ENCODE measurements at places on chromosomes 12 and 14.

DNA sequence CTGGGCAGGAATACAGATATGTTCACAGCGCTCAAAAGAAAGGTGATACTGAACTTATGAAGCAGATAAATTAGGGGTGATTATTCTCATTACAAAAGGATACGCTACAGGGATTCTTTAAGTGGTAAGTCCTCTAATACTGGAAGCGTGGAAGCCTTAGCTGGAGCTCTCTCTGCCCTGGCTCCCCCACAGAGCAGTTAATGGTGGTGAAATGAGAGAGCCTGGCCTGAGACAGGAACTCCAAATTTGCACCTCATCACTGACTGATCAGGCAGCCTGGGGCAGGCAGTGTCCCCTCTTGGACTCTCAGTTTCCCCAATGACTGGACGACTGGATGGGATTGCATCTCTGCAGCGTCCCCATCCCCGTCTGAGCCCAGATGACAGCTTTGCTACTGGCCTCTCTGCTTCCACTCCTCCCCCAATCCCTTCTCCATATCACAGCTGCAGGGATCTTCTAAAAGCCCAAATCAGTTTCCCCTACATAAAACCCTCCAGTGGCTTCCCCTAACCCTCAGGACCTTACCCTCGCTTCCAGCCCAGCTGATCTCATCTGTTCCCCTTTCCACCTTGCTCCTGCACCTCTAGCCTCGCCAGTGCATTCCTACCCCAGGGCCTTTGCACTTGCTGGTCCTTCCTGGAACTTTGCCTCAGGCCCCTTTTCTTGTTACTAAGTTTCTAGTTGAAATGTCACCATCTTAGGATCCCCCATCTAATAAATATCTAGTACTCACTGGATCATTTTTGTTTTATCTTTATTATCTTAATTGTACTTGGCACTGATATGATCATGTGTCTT lies 171.7 kb upstream of the LHX5 start:
- DNase-seq = no peak

- no peak for DNase-seq
Measured at GRCh38 chr12:6332459-6332858, 9.4 kb downstream of the TNFRSF1A start.

DNA sequence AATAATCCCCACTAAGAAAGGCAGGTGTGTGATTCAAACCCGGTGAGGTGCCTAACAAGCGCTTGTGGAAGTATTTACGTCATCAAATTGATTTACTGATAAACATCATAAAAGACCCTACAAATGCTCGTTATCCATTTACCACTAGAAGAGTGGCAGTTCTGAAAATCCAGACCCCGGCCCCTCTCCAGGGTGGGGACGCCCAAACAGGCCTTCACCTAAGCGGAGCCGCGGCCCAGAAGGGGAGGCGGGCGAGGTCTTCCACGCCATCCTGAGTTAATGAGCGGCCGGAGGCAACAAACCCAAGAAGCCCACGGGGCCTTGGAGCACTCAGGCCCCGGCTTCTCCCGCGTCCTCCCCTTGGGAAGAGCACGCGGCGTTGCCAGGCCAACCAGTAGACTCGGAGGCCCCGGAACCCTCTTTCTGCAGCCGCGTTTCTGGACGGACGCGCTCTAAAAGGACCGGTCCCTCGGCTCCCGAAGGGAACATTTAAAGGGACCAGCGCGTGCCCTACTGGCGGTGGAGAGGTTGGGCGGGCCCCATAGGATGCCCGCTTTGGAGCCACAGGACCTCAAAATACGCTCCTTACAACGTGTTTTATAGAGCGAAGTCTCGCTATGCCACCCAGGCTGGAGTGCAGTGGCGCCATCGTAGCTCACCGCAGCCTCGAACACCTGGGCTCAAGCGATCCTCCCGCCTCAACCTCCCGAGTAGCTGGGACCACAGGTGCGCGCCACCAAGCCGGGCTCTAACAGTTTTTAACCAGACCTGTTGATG lies 3.5 kb downstream of the PTPN21 start:
- peak; percentile 50 for DNase-seq

GRCh38 chr12:26396402-26396801 lies 201.0 kb downstream of the SSPN start:
- no peak for DNase-seq

DNA sequence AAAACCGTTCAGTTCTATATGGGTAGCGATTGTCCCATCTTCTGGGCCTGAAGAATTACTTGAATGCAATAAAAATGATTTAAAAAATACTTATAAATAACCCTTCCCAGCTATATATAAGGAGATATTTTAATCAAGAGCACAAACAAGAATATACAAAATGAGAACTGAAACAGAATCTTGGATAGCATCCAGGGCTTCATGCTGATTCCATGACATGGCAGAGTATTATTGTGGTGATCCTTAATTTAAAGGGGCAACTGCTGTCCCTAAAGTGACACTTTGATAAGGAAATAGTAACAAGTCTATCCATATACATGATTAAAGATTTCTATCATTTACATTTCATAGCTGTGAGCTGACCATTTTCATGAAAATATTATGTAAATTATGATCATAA lies 18.8 kb downstream of the WBP11 start:
- no peak for DNase-seq

DNA sequence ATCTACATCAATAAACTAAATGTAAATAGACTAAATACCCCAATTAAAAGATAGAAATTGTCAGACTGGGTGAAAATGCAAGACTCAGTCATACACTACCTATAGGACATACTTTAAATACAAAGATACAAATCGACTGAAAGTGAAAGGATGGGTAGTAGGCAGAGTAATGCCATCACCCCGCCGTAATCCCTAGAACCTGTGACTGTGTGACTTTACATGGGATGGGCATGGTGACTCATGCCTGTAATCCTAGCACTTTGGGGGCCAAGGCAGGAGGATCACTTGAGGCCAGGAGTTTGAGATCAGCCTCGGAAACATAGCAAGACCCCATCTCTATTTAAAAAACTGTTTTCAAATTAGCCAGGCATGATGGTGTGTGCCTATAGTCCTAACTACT lies 2.6 kb upstream of the EVL start:
- DNase-seq = no peak

DNA sequence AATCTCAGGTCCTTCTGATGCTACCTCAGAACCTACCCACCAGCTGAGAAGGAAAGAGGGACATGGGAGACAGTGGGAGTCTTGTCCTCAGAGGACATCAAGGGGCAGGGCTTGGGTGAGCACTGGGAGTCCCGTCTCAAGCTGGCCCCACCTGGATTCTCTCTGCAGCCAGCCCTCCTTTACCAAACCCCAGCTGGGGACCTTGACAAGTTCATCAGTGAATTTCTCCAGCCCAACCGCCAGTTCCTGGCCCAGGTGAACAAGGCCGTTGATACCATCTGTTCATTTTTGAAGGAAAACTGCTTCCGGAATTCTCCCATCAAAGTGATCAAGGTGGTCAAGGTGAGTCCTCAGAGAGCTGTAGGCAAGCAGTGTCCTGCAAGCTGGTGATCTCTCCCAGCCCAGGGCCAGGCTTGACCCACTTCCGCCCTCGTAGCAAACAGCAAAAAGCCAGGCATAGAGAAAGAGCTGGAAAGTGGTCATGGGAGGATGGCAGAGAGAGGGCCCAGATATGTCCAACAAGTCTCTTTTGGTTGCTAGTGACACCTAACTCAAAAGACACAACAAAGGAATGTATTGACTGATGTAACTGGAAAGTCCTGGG lies 14.2 kb upstream of the OAS2 start:
- DNase-seq = no peak

- DNase-seq = no peak
Measured at GRCh38 chr14:75757644-75758402, 96.8 kb downstream of the TTLL5 start.

GRCh38 chr12:24562771-24563431 lies 386.0 kb downstream of the BCAT1 start:
- DNase-seq = no peak

- no peak for DNase-seq
Measured at GRCh38 chr12:2533036-2533435, 261.7 kb upstream of the FKBP4 start.

- no peak for DNase-seq
Measured at GRCh38 chr12:67633708-67634107, 14.8 kb upstream of the DYRK2 start.

DNA sequence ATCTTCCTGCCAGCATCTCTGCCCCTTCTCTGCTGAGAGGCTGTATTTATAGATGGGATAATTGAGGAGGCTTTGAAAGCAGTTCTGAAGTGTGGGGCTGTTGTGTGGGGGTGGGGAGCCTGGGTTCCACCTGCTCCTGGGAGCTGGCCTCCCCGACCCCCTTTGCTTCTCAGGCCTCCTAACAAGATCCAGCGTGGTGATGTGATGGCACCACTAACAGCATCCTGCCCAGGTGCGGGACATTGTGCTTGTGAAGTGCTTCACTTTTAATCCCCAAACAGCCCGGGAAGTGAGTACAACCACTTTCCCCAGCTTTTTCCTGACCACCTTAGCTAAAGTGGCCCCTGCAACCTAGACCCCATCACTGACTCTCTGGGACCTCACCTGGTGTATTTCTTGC lies 95.1 kb upstream of the NRXN3 start:
- DNase-seq = no peak

DNA sequence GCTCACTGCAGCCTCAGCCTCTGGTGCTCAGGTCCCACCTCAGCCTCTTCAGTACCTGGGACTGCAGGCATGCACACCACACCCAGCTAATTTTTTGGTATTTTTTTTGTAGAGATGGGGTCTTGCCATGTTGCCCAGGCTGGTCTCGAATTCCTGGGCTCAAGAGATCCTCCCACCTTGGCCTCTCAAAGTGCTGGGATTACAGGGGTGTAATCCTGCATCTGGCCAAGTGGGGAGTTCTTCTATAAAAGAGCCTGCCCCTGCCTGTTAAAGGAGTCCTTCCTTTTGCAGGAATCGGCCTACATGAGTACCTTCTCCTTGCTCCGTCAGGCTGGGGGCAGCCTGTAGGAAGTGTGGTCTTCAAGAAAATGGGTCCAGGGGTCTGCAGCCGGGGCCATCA lies 54.1 kb upstream of the RASSF3 start:
- DNase-seq = no peak

GRCh38 chr14:91317381-91318308 lies 73.1 kb upstream of the GPR68 start:
- DNase-seq = peak; percentile 59

DNA sequence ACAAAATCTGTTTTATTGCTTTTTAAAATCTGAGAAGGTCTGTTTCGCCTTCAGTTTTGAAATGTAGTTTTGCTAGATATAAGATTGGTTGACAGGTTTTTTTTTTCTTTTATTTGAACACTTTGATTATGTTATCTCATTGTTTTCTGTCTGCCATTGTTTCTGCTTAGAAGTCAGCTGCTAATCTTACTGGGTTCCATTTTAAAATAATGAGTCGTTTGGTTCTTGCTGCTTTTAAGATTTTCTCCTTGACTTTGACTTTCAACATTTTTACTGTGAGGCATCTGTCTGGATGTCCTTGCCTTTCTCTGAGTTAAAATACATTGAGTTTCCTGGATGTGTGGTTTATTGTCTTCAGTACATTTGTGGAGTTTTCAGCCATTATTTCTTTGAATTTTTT lies 56.7 kb downstream of the ADIPOR2 start:
- DNase-seq = no peak

DNA sequence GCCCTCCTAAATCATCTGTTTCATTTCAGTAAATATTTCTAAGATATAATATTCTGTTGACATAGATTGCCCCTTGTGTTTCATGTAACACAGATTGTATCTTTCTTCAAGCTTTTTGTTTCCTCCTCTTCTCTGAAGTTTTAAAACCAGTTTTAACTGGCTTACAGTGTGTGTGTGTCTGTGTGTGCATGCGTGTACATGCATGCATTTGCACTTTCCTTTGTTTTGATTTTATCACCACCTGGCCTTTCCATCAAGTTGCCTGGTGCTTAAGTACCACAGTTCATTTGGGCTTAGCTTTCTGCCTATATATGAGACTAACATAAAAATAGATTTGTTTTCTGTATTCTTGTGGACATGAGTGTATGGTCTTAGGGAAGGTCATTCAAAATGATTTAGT lies 31.9 kb downstream of the ETNK1 start:
- no peak for DNase-seq

- DNase-seq = no peak
Measured at GRCh38 chr14:51460011-51460410, 191.7 kb upstream of the FRMD6 start.

DNA sequence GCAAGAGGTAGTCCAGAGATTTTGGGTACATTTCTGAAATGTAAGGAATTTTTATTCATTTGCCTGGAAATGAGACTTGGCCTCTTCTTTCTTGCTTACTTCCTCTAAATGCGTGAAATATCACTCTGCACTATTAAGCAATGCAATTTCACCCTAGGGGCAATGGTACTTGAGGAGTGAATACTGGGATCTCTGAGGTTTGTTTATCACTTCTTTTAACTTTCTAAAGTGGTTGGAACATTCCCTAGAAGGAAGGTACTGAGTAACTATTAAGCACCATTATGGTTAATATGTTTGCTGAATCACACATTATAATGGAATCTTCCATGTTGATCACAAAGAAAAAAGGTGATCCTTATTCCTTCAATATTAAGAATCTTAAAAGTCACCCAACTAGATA lies 120.9 kb upstream of the CAND1 start:
- no peak for DNase-seq

DNA sequence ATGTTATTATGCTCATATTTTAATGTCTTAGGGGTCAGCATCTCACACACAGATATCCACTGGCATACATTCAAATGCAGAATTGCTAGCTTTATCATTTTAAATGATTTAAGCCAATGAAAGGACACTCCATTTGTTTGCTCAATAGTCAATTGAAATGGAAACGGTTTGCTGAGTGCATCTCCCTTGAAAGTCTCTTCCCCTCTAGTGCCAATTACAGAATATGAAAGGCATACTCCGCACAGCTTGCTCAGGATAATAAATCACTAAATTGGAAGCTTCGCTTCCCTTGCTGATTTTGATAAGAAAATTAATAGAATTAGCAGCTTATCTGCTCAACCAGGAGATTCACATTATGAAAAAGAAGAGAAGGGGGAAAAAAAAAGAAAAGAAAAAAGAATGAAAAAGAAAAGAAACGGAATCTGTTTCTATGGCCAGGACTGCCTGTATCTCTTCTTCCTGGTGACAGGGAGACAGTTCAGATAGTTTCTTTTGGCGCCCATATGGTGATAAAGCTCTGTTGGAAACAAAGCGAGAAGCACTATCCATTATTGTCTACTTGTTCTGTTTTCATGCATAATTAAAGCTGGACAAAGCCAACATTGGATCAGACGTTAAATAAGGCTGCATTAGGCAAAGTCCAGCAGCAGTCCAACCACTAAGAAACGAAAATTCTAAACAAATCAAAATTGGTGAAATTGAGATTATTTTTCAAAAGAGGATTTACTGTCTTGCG lies 225.0 kb downstream of the GXYLT1 start:
- no peak for DNase-seq
